ENCODE measurements at places on chromosomes 1 and 21. TPM values are rescaled to one million over a fixed set of nuclear protein-coding genes. Genes with fewer than 3 reads are reported as not detected.

Gene CELA3A
- not detected for total RNA-seq

Gene UMODL1
- not detected for total RNA-seq

Gene AIRE
- total RNA-seq = not detected

Gene FAM110D
- total RNA-seq = 0.23 TPM

Gene COL16A1
- total RNA-seq = 272 TPM

Gene ACKR1
- not detected for total RNA-seq

Gene THRAP3
- total RNA-seq = 106 TPM

Gene CSF3R
- total RNA-seq = not detected

Gene GBP2
- 0.56 TPM for total RNA-seq

Gene EMC1
- total RNA-seq = 51.9 TPM

Gene C8A
- total RNA-seq = not detected

Gene STX12
- total RNA-seq = 49.6 TPM

Gene GALE
- 25.7 TPM for total RNA-seq

Gene MIXL1
- 0.17 TPM for total RNA-seq

Gene NKAIN1
- total RNA-seq = 2.9 TPM

Gene SELL
- not detected for total RNA-seq

Gene FGR
- not detected for total RNA-seq

Gene STUM
- not detected for total RNA-seq

Gene ELAPOR1
- total RNA-seq = 1.2 TPM

Gene LIN28A
- total RNA-seq = not detected

Gene MOB3C
- total RNA-seq = 6.2 TPM

Gene SAMD13
- 0.65 TPM for total RNA-seq

Gene IGFN1
- 1.9 TPM for total RNA-seq

Gene SRSF11
- total RNA-seq = 189 TPM

Gene SLC37A1
- total RNA-seq = 3.5 TPM

Gene THEM5
- total RNA-seq = not detected

Gene SLC30A2
- total RNA-seq = 0.12 TPM

Gene TBX19
- 1.8 TPM for total RNA-seq

Gene SPRR5
- total RNA-seq = not detected

Gene STIL
- 5.0 TPM for total RNA-seq

Gene HSPA13
- total RNA-seq = 64.3 TPM
